ENCODE measurements at places on chromosomes 5 and 9. TPM values are rescaled to one million over a fixed set of nuclear protein-coding genes. Genes with fewer than 3 reads are reported as not detected.

Gene DMAC1
- 73.1 TPM for polyA plus RNA-seq

Gene ENTREP1
- polyA plus RNA-seq = 28.3 TPM

Gene SH3PXD2B
- 34.1 TPM for polyA plus RNA-seq

Gene SLC6A19
- not detected for polyA plus RNA-seq

Gene PCDHA1
- 0.08 TPM for polyA plus RNA-seq

Gene TNFSF15
- polyA plus RNA-seq = 22.6 TPM
